M059J (cell line): ENCODE measurements at places on chromosomes 2 and 18. TPM values are rescaled to one million over a fixed set of nuclear protein-coding genes. Genes with fewer than 3 reads are reported as not detected.
A peak's percentile ranks its signal among the peaks of the same experiment; 100 is the strongest.

Gene B4GALT6
- 1.6 and 3.8 TPM in 2 replicates for total RNA-seq

Gene ANKRD29
- 8.3 and 10.6 TPM in 2 replicates for total RNA-seq

Gene C1QL2
- total RNA-seq = not detected in 2 replicates

Gene SNED1
- 1.3 and 2.2 TPM in 2 replicates for total RNA-seq

Gene DOK6
- 0.52 and 12.0 TPM in 2 replicates for total RNA-seq

Gene ABCG8
- not detected in 2 replicates for total RNA-seq

Gene SRD5A2
- total RNA-seq = not detected in 2 replicates

Gene MROH2A
- total RNA-seq = not detected in 2 replicates

DNA sequence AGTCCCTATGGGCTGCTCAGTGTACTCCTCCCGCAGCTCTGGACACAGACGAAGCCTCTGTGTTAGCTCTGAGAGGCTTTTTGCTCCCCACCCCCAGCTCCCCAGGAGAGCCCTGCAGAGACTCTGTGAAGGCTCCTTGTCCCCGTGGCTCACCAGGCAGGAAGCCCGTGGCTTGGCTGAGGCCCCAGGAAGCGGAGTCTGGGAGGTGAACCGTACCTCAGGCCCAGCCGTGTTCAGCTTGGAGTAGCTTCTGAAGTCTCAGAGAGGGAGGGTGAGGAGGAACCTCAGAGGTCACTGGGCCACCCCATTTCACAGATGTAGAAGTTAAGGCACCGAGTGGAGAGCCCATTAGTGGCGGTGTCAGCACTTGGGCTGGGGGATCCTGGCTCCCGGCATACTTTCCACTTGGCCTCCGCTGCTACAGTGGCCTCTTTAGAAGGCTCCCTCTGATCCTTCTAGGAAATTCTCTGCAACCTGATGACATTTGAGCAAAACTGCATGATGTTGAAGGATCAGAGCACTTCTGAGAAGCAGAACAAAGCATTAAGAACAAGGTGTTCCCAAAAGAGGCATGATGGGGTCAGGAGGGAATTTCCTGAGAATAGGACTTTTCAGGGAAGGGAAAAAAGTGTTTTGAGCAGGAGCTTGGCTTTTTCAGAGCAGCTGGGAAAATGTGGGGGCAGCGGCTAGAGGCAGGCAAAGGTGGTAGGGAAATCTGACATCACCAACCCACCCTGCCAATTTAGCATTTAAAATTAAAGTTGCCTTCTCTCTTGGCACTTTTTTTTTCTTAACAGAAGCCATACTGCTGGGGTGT is 79.1 kb downstream of the MCFD2 start:
- peak; percentile 94 for DNase-seq

DNA sequence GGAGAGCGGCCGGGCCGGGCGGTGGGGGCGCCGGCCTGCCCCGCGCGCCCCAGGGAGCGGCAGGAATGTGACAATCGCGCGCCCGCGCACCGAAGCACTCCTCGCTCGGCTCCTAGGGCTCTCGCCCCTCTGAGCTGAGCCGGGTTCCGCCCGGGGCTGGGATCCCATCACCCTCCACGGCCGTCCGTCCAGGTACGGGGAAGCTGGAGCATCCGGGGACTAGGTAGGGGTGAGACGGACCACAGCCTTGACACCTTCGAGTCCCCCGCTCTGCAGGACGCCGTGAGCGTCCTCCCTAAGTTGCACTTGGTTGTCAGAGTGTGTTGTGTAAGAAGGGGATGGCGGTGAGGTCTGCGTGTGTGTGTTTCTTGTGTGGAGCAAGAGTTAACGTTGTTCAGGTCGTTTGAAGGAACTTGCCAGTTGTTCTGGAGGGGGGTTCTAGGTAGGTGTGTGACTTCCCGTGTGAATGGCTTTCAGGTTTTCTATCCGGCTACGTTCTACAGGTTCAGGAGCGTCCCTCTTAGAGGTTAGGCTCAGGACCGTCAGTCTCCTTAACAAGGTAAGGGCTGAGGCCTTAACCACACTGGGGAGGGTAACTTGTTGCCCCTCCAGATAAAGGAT is 393 bp downstream of the IL1R1 start:
- DNase-seq = no peak

DNA sequence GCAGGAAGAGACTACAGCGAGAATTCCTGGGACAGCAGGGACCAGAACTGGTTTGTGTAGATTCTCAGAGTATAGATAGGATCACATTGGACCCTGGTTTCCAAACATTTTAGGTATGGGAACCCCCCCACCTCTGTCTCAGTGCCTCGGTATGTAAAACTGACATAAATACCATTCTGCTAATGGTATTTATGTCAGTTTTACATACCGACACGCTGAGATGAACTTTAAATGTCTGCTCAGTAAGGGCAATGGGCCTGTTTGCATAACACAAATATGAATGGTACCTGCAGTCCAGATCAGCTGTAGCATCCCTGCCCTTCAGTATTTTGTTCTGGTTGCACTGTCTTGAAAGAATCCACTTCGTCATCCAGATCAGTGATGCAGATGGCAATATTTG is 73.2 kb downstream of the WDSUB1 start:
- no peak for DNase-seq

GRCh38 chr2:237519506-237520245 is 32.6 kb downstream of the MLPH start:
- no peak for DNase-seq

DNA sequence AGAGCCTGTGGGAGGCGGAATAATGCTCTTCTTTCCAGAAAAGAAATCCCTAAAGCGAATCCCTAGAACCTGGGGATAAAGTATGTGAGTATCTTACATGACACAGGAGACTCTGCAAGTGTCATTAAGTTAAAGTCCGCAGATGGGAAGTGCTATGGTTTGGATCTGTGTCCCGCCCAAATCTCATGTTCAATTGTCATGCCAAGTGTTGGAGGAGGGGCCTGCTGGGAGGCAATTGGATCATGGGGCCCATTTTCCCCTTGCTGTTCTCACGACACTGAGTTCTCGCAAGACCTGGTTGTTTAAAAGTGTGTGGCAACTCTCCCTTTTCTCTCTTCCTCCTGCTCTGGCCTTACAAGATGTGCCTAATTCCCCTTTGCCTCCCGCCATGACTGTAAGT is 207.8 kb downstream of the MYT1L start:
- DNase-seq = no peak

DNA sequence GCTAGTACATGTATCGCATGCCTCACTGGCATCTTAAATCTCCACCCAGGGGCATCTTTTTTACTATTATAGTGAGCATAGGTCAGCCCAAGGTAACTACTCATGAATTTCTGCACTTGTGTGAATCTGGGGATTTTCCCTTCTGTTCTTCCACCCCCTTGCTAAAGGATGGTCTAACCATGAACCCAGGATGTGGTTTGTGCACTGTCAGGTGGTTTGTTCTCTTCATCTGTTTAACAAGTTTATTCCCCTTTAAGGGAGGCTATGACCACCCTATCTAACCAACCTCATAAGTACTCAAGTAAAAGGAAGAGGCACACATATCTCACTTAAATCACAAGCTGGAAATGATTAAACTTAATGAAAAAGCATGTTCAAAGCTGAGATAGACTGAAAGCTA is 243.0 kb downstream of the RPRM start:
- no peak for DNase-seq

- peak; percentile 68 for DNase-seq
Measured at GRCh38 chr2:96528006-96528699, 8.4 kb upstream of the ARID5A start.

GRCh38 chr2:195343942-195344530 is 313.0 kb upstream of the SLC39A10 start:
- peak; percentile 47 for DNase-seq

DNA sequence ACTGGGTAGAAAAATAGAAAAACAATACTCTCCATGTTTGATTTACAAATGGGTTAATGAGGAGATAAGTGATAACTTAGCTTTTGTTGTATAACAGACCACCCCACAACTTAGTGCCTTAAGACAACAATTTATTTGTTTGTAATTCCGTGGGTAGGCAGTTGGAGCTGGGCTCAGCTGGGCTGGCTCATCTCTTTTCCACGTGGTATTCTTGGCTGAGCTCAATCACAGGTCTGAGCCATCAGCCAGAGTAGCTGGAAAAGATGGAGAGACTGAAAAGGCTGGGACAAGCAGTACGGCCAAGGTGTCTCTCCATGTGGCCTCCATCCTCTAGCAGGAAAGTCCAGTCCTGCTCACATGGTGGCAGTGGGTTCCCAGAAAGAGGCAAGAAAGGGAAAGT is 32.2 kb upstream of the ELOA2 start:
- DNase-seq = no peak

- no peak for DNase-seq
Measured at GRCh38 chr2:233056961-233057605, 3.1 kb upstream of the INPP5D start.

DNA sequence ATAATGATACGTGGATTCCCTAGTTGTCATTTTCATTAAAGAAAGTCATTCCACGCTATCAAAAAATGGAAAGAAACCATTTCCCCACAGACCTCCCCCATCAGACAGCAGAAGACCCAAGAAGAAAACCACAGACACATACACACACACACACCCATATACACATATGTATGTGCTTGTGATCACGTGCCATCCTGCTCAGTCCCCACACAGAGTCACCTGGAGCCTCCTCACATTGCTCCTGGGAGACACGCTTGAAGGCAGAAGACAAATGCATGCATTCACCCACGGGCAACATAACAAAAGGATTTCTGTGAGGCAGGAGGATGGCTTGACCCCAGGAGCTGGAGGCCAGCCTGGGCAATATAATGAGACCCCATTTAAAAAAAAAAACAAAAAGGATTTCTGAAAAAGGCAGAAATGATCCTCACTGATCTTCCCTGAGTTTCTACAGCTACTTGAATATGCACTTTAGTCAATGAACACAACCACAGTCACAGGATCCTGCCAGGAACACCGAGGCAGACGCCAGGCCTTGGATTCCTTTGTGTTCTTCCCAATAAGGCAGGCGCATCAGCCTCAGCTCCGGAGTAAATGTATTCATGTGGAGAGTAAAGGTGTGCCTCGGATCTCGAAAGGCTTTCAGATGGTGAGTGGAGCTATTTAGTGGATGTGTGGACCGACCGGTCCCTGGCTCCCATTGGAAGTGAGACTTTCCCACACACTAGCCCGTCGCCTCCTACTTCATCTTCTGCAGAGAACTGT is 21.0 kb downstream of the TGFBRAP1 start:
- no peak for DNase-seq

GRCh38 chr2:227780981-227781615 is 32.5 kb upstream of the CCL20 start:
- no peak for DNase-seq

- DNase-seq = no peak
Measured at GRCh38 chr2:65055422-65056214, 598 bp upstream of the CEP68 start.

- no peak for DNase-seq
Measured at GRCh38 chr2:203915256-203915655, 21.3 kb upstream of the ICOS start.
